ENCODE measurements at places on chromosomes 6 and 20.

DNA sequence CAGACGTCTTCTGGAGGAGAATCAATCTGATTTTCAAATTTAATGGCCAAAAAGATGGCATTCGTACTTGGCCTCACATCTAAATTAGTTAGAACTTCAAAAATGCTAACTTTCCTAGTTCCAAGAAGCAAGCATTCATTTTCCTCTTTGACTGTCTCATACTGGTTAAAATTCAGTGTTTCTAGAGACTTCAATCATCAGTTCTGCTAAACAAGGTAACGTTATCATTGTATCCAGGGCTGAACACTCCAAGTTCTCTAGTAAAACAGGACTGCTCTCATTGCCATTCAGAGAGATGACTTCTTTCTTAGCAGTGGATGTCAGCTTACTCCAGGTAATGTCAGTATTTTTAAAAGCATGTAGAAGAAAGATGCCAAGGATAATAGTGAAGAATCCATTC is 34.6 kb upstream of the ENTPD6 start:
- no peak for DNase-seq

- no peak for DNase-seq
These were observed 18.7 kb downstream of the KIF25 start for GRCh38 chr6:168016176-168016620.

DNA sequence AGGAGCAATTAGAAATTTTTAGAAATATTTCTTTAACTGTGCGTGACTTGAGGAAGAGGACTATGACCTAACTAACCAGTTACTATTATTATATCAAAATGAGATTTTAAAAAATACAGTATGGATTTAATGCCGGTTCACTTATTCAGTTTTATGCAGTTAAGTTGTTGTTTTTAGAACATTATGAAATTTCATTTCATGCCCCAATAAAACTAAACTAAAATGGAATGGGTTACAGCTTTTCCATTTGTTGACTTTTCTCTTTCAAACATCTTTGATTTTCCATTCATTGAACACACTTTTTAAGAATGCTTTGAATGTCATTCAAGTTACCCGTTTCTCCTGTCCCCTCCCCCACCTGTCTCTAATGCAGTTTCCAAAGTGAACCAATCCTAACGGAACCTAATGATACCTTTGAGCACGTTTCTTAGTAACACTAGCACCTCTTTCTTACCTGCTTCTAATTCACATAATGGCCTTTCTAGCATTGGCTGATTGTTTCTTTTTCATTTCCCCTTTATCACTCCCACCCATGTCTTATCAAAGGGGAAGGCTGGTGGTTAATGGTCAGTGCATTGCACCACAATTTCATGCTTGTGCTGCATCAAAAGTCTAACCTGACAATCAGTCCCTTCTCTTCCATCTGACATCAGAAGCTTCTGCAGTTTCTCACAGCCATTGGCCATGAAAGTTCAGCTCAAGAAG is 262.2 kb upstream of the TAB2 start:
- DNase-seq = no peak

- no peak for DNase-seq
These were observed 365.2 kb downstream of the SYNE1 start for GRCh38 chr6:152271776-152272464.

DNA sequence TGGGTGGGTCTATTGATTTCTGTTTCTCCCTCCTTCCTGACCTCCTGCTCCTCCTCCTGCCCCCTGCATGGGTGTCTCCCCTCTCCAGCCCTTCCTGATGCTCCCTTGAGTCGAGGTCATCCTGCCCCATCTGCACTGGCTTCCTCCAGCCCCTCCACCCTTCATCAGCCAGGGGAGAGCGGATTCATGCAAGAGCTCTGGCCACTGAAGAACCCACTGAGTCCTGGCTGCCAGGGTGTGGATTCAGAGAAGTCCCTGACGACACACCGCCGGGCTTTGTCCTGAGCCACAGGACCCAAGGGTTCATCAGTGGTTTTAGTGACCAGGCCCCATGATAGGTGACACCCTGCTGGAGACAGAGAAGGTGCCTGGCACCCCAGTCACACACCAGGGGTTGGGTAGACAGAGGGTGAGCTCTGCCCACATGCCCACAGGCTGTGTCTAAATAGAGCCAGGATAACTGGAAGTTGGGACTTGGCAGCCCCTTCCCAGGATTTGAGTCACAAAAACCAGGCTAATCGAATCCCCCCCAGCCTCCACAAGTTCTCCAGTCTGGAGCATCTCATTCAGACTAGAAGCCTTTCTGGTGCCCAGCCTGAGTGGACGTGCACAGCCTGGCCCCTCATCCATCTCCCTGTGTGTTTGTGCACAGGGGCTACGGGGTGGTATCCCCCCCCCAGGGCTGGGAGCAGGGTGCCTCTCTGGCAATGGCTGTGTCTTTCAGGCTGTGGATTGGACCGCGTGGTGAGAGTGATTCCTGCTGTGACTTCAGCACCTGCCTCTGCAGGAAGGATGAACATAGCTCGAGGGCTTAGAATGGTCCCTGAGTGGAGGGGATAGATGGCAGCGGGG is 1.2 kb downstream of the GFRA4 start:
- DNase-seq = no peak

DNA sequence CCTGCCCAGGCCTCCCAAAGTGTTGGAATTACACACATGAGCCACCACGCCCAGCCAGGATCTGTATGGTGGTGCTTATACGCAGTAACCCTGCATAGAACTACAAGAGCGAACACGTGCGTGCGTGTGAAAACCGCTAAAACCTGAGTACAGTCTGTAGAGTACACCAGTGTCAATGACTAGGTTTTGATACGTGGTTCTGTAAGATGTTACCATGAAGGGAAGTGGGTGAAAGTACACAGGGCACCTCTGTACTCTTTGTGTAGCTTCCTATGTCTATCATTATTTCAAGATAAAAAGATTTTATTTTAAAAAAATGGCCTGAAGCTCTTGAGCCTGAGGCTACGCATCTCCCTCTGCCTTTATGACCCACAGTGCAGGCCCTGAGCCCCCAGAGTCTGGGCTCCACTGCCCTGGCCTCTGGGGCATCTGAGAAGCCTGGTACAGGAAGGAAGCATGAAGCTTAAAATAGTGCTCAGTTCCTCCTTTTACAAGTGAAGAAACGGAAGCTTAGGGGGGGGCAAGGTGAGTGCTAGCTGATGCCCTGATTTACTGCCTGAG is 21.6 kb downstream of the LY86 start:
- no peak for DNase-seq

DNA sequence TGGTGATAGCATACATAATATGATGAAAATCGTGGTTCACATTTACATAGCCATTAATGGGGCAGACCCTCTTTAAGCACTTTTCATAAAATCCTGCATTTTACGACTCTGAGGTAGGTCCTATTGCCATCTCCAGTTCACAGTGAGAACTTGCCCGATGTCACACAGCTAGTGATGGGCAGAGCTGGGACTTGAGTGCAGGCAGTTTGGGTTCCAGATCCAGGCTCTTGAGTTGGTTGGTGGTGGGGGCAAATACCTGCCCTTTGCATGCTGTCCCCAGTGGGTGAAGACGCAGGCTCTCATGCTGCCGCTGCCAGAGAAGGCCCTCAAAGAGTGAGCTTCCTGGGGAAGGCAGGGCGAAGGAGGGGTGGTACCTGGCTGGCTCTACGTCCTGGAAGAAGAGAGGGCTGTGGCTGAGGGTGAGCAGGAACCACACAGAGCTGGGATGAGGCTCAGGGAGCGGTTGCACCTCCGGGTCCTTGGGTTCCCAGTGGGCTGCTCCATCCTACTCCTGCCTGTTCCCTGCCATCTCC is 6.1 kb upstream of the BAK1 start:
- DNase-seq = no peak

- DNase-seq = no peak
These were observed 205.5 kb downstream of the ZNF217 start for GRCh38 chr20:53387983-53388675.

GRCh38 chr6:163438940-163439335 is 24.4 kb downstream of the QKI start:
- DNase-seq = no peak

DNA sequence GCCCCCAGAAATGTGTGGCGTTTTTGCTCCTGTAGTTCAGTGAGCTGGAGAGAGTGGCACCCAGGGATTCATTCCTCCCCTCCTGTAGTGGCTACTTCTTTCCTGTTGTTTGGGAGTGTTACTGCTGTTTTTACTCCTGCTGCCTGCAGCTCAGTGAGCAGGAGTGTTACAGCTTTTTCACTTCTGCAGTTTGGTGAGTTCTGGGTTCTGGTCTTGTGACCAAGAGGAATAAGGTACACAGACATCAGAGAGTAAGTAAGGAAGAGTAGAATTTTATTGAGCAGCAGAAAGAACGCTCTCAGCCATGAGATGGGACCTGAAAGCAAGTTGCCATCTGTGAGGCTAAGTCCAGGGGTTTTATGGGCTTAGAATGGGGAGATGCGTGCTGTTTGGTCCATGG is 966.3 kb upstream of the CITED2 start:
- DNase-seq = no peak

- DNase-seq = no peak
These were observed 34.3 kb upstream of the PRIM2 start for GRCh38 chr6:57283106-57283505.
